Uterus (tissue), 4 donors: ENCODE measurements at places on chromosomes 5 and 9. TPM values are rescaled to one million over a fixed set of nuclear protein-coding genes. Genes with fewer than 3 reads are reported as not detected.
A peak's percentile ranks its signal among the peaks of the same experiment; 100 is the strongest.

- no peak overlapping the region for H3K4me3 ChIP-seq
- H3K27ac ChIP-seq, result peak overlapping the region; percentile 55
- H3K4me1 ChIP-seq, result peaks cover 9% of the 10 kb centered on the region
- no peak for DNase-seq
Measured at GRCh38 chr5:158383486-158383885, 524.5 kb upstream of the CLINT1 start.

- no peaks in the 10 kb centered on the region for H3K27me3 ChIP-seq
- peak overlapping the region; percentile 97 for H3K4me3 ChIP-seq
- DNase-seq, result peak; percentile 44
Measured at GRCh38 chr5:61332851-61333320, 828 bp downstream of the ZSWIM6 start.

Gene GRAMD2B
- total RNA-seq, result 54.1 TPM

Gene FOXD4L3
- total RNA-seq, result not detected

- H3K27me3 ChIP-seq, result no peaks in the 10 kb centered on the region
- no peak overlapping the region for H3K4me3 ChIP-seq
- no peak for DNase-seq
- no peaks in the 10 kb centered on the region for H3K36me3 ChIP-seq
- no peak overlapping the region for H3K27ac ChIP-seq
- no peaks in the 10 kb centered on the region for H3K4me1 ChIP-seq
Measured at GRCh38 chr9:134536931-134537330, 104.7 kb upstream of the COL5A1 start.

DNA sequence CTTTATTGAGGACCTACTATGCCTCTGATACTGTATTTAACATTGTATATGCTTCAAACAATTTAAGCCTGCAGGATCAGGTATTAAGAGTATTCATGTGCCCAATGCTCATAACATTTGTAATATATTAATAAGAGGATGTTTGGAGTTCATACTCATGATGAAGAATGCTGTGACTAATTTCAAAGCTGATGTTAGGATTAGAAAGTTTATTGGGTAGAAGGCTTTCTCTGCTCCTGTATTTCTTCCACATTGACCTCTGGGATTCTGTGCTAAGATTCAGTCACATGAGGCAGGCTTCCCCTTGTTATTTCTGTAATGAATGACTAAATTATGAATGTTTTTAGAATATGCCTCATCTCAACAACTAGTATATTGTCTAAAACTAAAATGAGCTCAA is 456.4 kb downstream of the NFIB start:
- no peaks in the 10 kb centered on the region for H3K27me3 ChIP-seq
- no peak overlapping the region for H3K27ac ChIP-seq
- no peak overlapping the region for H3K4me3 ChIP-seq

GRCh38 chr9:71485326-71485725 is 283.0 kb downstream of the CEMIP2 start:
- no peak overlapping the region for H3K27ac ChIP-seq
- H3K4me3 ChIP-seq, result no peak overlapping the region
- no peak for DNase-seq

DNA sequence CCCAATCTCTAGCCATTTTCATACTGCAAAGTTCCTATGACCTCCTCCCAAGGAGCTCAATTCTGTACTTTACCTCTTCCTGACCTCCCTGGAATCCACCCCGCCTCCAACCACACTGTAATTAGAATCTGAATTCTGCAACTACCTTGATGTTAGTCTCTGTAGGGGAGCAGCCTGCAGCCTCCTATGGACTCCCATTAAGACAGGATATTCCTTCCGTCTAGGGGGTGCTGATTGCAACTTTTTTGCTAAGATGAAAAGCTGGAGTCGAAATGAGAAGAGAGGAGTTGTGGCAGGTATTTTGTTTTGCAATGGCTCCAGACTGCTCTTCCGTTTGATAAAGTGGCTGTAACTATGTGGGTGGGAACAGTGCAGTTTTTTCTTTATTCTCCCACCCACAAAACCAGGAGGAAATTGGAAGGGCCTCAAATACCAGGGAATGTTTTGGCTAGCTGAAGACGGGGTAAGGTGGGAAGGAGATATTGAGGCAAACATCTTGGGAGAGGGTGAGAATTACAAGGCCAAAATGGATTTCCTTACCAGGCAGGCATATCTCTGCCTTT is 23.8 kb downstream of the ANXA2R start:
- no peaks in the 10 kb centered on the region for H3K4me1 ChIP-seq
- peaks cover 10% of the 10 kb centered on the region for H3K27me3 ChIP-seq
- no peak overlapping the region for H3K4me3 ChIP-seq
- H3K27ac ChIP-seq, result no peak overlapping the region
- no peaks in the 10 kb centered on the region for H3K36me3 ChIP-seq
- DNase-seq, result no peak

- no peak overlapping the region for H3K27ac ChIP-seq
- H3K4me3 ChIP-seq, result no peak overlapping the region
- no peaks in the 10 kb centered on the region for H3K27me3 ChIP-seq
- no peaks in the 10 kb centered on the region for H3K36me3 ChIP-seq
Measured at GRCh38 chr5:96293966-96294883, 138.8 kb downstream of the PCSK1 start.

DNA sequence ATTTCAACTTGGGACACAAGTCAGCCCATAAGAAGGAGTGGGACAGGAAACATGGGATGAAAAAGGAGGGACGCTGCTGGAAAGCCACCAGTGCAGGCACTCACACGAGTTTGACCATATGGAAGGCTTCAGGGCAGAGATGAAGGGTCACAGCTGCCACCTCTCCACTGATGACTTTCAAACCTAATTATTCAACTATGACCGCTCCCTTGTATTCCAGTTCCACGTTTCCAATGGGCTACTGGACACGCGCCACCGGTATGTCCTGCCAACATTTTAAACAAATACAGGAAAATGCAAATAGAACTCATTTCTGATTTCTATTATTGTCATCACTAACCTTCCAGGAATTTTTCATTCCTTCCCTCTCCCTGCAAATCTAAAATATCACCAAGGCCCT is 134.7 kb downstream of the SLC1A3 start:
- H3K27ac ChIP-seq, result no peak overlapping the region
- H3K4me1 ChIP-seq, result no peaks in the 10 kb centered on the region
- no peak for DNase-seq
- H3K27me3 ChIP-seq, result no peaks in the 10 kb centered on the region
- H3K36me3 ChIP-seq, result no peaks in the 10 kb centered on the region
- H3K4me3 ChIP-seq, result no peak overlapping the region

GRCh38 chr9:11023201-11023600 is 410.4 kb upstream of the PTPRD start:
- no peak for DNase-seq
- no peaks in the 10 kb centered on the region for H3K27me3 ChIP-seq
- H3K36me3 ChIP-seq, result no peaks in the 10 kb centered on the region
- no peaks in the 10 kb centered on the region for H3K4me1 ChIP-seq

Gene IFNK
- not detected for total RNA-seq

GRCh38 chr9:91197232-91198181 is 164.2 kb downstream of the AUH start:
- peak overlapping the region; percentile 100 for H3K27ac ChIP-seq
- H3K27me3 ChIP-seq, result no peaks in the 10 kb centered on the region
- H3K4me3 ChIP-seq, result no peak overlapping the region
- H3K4me1 ChIP-seq, result peaks cover 10% of the 10 kb centered on the region
- DNase-seq, result peak; percentile 94
- H3K36me3 ChIP-seq, result no peaks in the 10 kb centered on the region

Gene TCF7
- total RNA-seq, result 4.3 TPM

Gene NTMT1
- total RNA-seq, result 17.8 TPM

Gene OBP2A
- not detected for total RNA-seq

Gene KIAA0825
- total RNA-seq, result 34.6 TPM
